ENCODE measurements at places on chromosomes 7 and 10.
A peak's percentile ranks its signal among the peaks of the same experiment; 100 is the strongest.

- H3K27me3 ChIP-seq: no peaks in the 10 kb centered on the region
- H3K27ac ChIP-seq: no peak overlapping the region
- no peak overlapping the region for H3K4me3 ChIP-seq
- H3K4me1 ChIP-seq: no peaks in the 10 kb centered on the region
Measured at GRCh38 chr10:124509880-124510632, 48.4 kb downstream of the LHPP start.

- no peaks in the 10 kb centered on the region for H3K27me3 ChIP-seq
- no peak overlapping the region for H3K4me3 ChIP-seq
- H3K36me3 ChIP-seq: no peaks in the 10 kb centered on the region
- H3K4me1 ChIP-seq: no peaks in the 10 kb centered on the region
- no peak overlapping the region for H3K27ac ChIP-seq
- no peak for DNase-seq
Measured at GRCh38 chr10:48384699-48384982, 78.2 kb downstream of the MAPK8 start.

DNA sequence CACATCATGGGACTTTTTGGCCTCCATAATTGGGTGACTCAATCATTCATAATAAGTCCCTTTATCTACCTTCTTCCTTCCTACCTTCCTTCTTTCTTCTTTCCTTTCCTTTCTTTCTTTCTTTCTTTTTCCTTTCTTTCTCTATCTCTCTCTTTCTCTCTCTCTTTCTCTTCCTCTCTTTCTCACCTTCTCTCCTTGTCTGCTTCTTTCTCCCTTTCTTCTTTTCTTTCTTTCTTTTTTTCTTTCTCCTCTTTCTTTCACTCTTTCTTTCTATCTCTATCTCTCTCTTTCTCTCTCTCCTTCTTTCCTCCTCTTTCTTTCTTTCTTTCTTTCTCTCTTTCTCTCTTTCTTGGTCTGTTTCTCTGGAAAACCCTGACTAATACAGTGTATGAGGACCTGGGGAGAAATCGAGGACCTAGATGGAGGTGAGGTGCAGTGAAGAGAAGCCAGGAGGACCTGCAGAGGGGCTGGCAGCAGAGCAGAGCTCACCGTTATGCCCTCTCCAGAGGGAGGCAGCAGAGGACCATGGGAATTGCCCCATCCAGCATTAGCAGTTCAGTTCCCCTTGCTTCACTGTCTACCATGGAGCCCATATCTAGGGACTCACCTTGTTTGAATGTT, 52.7 kb upstream of the BTRC start:
- no peaks in the 10 kb centered on the region for H3K4me1 ChIP-seq
- H3K27me3 ChIP-seq: peaks cover 2% of the 10 kb centered on the region
- H3K36me3 ChIP-seq: no peaks in the 10 kb centered on the region

DNA sequence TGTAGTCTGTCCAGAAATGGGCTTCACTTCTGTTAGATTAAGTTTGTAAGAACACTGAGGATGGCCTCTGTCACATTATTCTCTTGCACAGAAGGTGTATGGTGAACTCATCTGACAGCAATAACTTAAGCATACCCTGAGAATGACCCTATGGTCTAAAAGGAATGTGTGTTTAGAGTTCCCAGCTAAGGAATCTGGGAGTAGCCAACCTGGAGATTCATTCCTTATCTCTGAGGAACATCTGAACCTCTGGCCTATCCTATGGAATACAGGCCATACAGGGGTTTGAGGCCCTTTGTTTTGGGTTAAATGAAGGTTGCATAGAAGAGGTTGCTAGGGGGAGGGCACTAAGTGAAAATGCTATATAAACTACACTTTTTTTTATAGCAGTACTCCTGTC, 41.4 kb downstream of the LAMB4 start:
- H3K4me1 ChIP-seq: no peaks in the 10 kb centered on the region
- no peaks in the 10 kb centered on the region for H3K27me3 ChIP-seq
- no peaks in the 10 kb centered on the region for H3K36me3 ChIP-seq
- H3K27ac ChIP-seq: no peak overlapping the region

DNA sequence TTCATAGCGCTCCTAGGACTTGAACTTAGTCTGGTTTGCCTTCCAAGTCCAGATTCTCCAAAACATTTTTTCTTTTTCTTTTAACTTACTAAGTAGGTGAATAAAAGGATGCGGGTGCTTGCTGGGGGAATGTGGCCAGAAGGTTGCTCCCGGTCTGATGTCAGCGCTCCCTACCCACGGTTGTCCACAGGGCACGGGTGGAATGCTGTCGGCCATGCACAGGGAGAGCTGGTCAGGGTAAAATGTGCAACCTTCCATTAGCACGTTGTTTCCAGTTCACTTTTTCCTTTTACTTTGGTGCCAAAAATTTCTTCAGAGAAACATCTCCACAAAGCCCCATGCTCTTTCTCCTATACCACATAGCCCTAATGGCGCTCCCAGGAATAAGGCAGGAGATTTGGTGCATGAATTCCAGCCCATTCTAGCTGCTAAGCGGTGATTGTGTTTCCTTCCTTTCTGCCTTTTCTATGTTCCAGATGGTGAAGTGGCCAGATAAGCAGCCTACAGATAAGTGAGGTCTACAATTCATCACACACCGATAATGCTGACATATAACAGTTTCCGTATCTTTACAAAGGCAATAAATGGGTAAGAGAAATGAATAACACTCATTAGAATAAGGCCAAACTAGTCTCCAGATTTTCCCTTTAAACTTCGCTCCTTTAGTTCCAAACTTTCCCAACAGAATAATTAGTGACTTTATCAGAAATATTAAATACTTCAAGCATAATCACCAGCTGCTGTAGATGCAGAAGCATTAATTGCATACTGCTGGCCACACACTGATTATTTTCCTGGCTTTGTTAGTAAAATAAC, 138.3 kb upstream of the FGFR2 start:
- no peaks in the 10 kb centered on the region for H3K36me3 ChIP-seq
- H3K4me3 ChIP-seq: no peak overlapping the region
- H3K4me1 ChIP-seq: no peaks in the 10 kb centered on the region

GRCh38 chr10:113517901-113518260, 35.0 kb upstream of the HABP2 start:
- peaks cover 2% of the 10 kb centered on the region for H3K4me1 ChIP-seq
- no peak for DNase-seq
- no peak overlapping the region for H3K27ac ChIP-seq
- no peaks in the 10 kb centered on the region for H3K36me3 ChIP-seq
- H3K27me3 ChIP-seq: no peaks in the 10 kb centered on the region

GRCh38 chr10:52752801-52753445, 19.7 kb downstream of the MBL2 start:
- DNase-seq: no peak
- H3K36me3 ChIP-seq: no peaks in the 10 kb centered on the region
- H3K27ac ChIP-seq: no peak overlapping the region
- no peak overlapping the region for H3K4me3 ChIP-seq
- H3K4me1 ChIP-seq: no peaks in the 10 kb centered on the region

- no peaks in the 10 kb centered on the region for H3K4me1 ChIP-seq
- no peak overlapping the region for H3K4me3 ChIP-seq
- no peaks in the 10 kb centered on the region for H3K36me3 ChIP-seq
- DNase-seq: no peak
- no peaks in the 10 kb centered on the region for H3K27me3 ChIP-seq
Measured at GRCh38 chr10:123398756-123399155, 244.6 kb downstream of the BUB3 start.

DNA sequence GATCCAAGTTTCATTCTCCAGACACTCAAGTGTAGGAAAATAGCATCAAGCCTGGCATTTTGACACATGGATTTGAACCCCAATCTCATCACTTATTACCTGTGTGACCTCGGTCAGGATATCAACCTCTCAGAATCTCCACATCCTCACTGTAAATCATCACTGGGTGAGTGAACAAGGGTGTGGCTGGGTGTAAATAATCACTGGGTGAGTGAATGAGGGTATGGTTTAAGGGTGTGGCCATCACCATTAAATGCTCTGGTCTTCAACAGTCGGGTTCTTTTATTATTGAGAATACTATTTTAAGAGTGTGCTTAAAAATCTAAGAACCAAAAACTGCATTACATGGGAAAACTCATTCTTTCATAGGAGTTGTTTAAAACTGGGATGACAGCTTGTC, 200.1 kb downstream of the DOCK4 start:
- no peaks in the 10 kb centered on the region for H3K27me3 ChIP-seq
- no peaks in the 10 kb centered on the region for H3K4me1 ChIP-seq
- no peak overlapping the region for H3K27ac ChIP-seq
- DNase-seq: no peak
- no peaks in the 10 kb centered on the region for H3K36me3 ChIP-seq

- no peak overlapping the region for H3K27ac ChIP-seq
- DNase-seq: no peak
- H3K27me3 ChIP-seq: peaks cover 44% of the 10 kb centered on the region
- H3K4me3 ChIP-seq: no peak overlapping the region
Measured at GRCh38 chr7:157682946-157683746, 346.3 kb downstream of the DNAJB6 start.

- H3K36me3 ChIP-seq: no peaks in the 10 kb centered on the region
- no peak overlapping the region for H3K4me3 ChIP-seq
- no peak for DNase-seq
- H3K27ac ChIP-seq: no peak overlapping the region
Measured at GRCh38 chr7:44071726-44072363, 6.5 kb upstream of the PGAM2 start.

- no peaks in the 10 kb centered on the region for H3K27me3 ChIP-seq
- H3K4me1 ChIP-seq: no peaks in the 10 kb centered on the region
- no peak overlapping the region for H3K4me3 ChIP-seq
- no peak for DNase-seq
- no peaks in the 10 kb centered on the region for H3K36me3 ChIP-seq
Measured at GRCh38 chr7:80128918-80129317, 5.7 kb upstream of the GNAI1 start.

GRCh38 chr7:85184599-85185423, 2.0 kb downstream of the SEMA3D start:
- H3K36me3 ChIP-seq: no peaks in the 10 kb centered on the region
- no peaks in the 10 kb centered on the region for H3K4me1 ChIP-seq
- peak overlapping the region; percentile 43 for H3K4me3 ChIP-seq
- H3K27ac ChIP-seq: peak overlapping the region; percentile 64
- H3K27me3 ChIP-seq: no peaks in the 10 kb centered on the region

GRCh38 chr7:111937163-111937562, 269.0 kb downstream of the DOCK4 start:
- H3K27me3 ChIP-seq: no peaks in the 10 kb centered on the region
- DNase-seq: no peak
- no peak overlapping the region for H3K4me3 ChIP-seq
- no peak overlapping the region for H3K27ac ChIP-seq
- H3K36me3 ChIP-seq: no peaks in the 10 kb centered on the region

DNA sequence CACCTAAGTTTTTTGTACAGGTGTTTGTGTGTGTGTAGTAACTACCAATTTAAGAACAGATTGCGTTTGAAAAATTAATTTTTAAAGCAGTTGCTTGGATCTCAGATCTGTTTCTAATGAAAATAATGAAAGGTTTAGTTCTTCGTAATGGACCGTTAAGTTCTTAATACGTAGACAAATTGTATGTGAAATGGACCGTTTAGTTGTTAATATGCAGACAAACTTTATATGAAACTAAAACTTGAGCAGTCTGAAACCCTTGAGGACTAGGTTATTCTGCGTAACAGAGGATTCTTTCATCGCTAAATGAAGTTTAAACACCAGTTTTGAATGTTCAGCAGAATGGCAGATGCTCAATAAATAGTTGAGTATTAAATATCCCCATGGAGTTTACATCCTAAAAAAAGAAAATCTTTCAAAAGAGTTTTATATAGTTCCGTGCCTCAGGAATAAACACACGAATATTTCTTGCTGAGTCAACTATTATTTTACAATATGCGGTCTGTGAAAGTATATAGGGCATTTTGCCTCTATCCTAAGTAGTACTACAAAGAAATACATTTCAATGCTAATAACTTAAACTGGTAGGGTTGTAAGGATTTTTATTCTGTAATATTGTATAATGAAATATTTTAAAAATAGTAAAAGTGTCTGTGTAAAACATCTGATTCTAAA, 1.2 kb downstream of the DBF4 start:
- H3K4me3 ChIP-seq: peak overlapping the region; percentile 77
- H3K36me3 ChIP-seq: no peaks in the 10 kb centered on the region
- no peak for DNase-seq
- H3K4me1 ChIP-seq: no peaks in the 10 kb centered on the region
- peak overlapping the region; percentile 96 for H3K27ac ChIP-seq

GRCh38 chr10:116752563-116752962, 10.2 kb upstream of the HSPA12A start:
- H3K27me3 ChIP-seq: no peaks in the 10 kb centered on the region
- no peaks in the 10 kb centered on the region for H3K36me3 ChIP-seq
- no peaks in the 10 kb centered on the region for H3K4me1 ChIP-seq

GRCh38 chr10:36324831-36325230, 682.7 kb upstream of the FZD8 start:
- H3K36me3 ChIP-seq: no peaks in the 10 kb centered on the region
- no peaks in the 10 kb centered on the region for H3K4me1 ChIP-seq
- no peak for DNase-seq
- no peak overlapping the region for H3K4me3 ChIP-seq
- H3K27ac ChIP-seq: no peak overlapping the region

DNA sequence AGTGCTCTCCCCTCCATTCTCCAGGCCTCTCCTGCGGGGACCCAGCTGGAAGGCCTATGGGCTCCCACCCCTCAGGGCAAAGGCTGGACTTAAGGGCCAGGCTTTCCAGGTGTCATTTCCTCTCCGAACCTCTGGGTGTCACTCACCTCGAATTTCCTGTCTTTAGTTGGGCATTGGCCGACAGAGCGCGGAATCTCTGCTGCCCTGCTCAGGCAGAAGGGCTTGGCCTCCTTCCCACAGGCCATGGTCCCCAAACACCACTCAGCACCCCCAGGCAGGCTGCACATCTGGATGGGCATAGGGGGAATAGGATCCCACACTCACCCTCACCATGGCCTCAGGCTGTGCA, 212.9 kb downstream of the CCSER2 start:
- H3K27me3 ChIP-seq: no peaks in the 10 kb centered on the region
- DNase-seq: no peak
- no peak overlapping the region for H3K27ac ChIP-seq
- no peaks in the 10 kb centered on the region for H3K4me1 ChIP-seq
- no peaks in the 10 kb centered on the region for H3K36me3 ChIP-seq
- no peak overlapping the region for H3K4me3 ChIP-seq

- no peaks in the 10 kb centered on the region for H3K36me3 ChIP-seq
- no peak for DNase-seq
- H3K27ac ChIP-seq: no peak overlapping the region
- no peak overlapping the region for H3K4me3 ChIP-seq
Measured at GRCh38 chr10:116098411-116099022, 174.5 kb downstream of the GFRA1 start.

DNA sequence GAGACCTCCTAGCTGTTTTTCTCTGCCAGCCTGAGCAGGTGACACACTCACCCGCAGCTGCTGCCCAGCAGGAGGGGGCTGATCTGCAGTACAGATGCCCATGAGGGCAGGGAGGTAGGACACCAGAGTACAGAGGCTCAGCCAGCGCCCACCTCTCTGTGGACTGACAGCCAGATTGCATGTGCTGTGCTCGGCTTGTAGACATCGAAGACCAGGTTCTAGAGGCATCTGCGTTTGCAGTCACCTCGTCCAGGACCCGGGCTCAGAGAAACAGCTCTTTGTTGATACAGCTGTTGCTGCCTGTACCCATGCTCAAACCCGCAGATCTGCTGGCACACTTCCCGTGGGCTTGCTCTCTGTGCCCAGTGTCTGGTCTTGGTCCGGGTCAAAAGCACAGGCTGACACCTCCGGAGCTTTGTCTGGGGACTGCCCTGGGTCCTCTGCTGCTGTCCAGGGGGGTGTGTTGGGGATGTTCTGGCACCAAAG, 224.7 kb downstream of the GLRX3 start:
- H3K27ac ChIP-seq: no peak overlapping the region
- no peaks in the 10 kb centered on the region for H3K27me3 ChIP-seq
- no peaks in the 10 kb centered on the region for H3K4me1 ChIP-seq
- no peak overlapping the region for H3K4me3 ChIP-seq
- no peaks in the 10 kb centered on the region for H3K36me3 ChIP-seq
- no peak for DNase-seq

GRCh38 chr7:14837216-14837615, 65.3 kb downstream of the DGKB start:
- DNase-seq: no peak
- H3K36me3 ChIP-seq: no peaks in the 10 kb centered on the region
- H3K27me3 ChIP-seq: no peaks in the 10 kb centered on the region
- no peaks in the 10 kb centered on the region for H3K4me1 ChIP-seq
- no peak overlapping the region for H3K27ac ChIP-seq

Measured in prostate gland (tissue), 2 donors.